ENCODE measurements at places on chromosomes 12 and 14.

- DNase-seq: no peak
Measured at GRCh38 chr12:578748-579419, 84.4 kb downstream of the NINJ2 start.

GRCh38 chr12:23555180-23555824, 394.2 kb downstream of the SOX5 start:
- no peak for DNase-seq

DNA sequence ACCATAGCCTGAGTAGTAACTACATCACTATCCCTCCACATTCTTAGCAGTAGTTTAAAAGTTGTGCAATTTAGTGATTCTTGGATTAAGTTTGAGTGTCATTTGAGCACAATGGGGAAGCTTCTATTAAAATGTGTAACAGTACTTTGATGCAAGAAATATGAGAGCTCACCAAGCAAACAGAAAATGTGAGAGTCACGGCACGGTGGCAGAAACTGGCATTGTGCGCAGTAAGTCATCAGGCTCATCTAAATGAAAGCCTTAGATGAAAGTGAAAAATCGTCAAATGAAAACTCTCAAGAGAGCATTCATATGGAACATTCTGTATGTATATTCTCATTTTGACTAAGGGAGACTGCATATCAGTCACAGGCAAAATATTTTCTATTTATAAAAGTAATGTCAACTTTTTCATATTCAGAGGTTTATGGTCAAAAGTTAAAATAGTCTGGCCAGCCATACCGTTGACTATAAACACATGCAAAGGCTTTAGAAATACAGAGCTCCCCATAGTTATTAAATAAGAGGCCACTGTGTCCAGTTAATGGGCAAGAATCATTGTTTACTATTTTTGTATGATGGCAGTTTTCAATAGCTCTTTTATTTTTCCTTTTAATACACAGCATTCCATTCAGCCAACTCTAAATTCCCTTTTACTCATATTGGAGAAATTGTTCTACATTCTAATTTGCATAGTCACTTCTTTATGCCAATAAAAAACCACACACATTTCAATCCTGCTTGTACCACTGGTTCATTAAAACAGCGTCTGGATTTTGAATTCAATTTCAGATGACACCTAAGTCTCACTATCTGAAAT, 167.9 kb downstream of the PRKD1 start:
- DNase-seq: no peak

- no peak for DNase-seq
Measured at GRCh38 chr14:31122921-31123320, 84.7 kb downstream of the HECTD1 start.

DNA sequence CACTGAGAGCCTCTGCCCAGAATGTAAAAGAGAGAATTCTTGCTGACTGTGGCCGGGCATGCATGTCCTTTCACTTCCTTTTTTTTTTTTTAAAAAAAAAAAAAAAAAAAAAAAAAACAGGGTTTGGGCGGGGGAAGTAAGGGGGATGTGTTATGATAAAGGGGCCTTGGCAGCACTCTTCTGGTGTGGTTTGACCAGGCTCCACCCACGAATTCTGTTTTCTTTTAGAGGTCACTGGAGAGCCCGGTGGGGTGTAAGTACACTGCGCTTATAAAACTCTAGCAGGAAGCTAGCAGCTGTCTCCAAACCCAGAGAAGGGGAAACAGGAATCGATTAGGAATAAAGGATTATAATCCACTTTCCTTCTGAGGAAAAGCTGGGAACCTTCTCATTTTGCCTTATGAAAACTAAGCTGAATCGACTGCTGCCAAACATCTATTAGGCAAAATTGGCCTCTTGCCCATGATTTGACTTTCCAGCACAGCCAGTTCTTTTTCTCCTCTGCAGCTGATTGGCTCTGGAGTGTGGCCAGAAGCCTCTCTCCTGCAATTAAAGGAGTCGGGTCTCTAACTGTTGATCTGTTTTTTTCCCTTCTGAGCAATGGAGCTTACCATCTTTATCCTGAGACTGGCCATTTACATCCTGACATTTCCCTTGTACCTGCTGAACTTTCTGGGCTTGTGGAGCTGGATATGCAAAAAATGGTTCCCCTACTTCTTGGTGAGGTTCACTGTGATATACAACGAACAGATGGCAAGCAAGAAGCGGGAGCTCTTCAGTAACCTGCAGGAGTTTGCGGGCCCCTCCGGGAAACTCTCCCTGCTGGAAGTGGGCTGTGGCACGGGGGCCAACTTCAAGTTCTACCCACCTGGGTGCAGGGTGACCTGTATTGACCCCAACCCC, 27.7 kb upstream of the HIGD1C start:
- peak; percentile 97 for DNase-seq

DNA sequence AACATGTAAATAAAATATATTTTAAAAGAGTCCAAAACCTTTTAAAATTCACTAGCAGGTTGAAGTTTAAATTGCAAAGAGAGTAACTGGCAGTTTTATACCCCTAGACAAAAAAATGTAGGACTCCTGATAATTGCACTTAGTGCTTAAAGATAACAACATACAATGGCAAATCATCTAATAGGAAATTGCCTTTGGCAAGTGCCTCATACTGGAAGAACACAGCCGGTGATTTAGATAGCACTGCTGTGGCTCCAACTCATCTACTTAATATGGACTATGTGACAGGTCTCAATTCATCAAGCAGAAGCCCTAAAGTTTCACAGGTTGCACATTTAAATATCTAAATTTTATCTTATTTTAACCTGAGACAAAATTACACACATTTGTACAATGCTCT, 13.4 kb downstream of the C12orf50 start:
- DNase-seq: no peak

DNA sequence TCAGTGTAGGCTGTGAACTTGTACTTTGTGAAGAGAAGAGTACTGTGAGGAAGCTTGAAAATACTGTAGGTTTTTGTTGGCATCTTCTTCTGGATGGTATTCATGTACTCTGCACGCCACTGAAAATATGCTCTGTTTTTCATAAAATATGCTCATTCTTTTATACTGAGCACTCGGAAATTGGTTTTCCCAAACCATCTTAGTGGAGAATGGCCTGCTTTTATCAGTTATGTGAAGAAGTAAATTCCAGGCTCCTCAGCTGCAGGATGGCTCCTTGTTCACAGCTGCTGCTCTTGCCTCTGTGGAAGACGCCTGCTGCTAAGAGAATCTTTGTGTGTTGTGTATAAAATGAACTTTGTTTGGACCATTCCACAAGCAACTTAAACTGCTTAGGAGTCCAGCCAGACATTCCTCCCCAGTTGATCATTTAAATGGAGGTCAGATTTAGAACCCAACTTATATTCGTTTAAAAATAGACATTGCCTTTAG, 443.5 kb upstream of the RGS6 start:
- DNase-seq: no peak

GRCh38 chr14:21455592-21455911, 371 bp downstream of the CHD8 start:
- no peak for DNase-seq

DNA sequence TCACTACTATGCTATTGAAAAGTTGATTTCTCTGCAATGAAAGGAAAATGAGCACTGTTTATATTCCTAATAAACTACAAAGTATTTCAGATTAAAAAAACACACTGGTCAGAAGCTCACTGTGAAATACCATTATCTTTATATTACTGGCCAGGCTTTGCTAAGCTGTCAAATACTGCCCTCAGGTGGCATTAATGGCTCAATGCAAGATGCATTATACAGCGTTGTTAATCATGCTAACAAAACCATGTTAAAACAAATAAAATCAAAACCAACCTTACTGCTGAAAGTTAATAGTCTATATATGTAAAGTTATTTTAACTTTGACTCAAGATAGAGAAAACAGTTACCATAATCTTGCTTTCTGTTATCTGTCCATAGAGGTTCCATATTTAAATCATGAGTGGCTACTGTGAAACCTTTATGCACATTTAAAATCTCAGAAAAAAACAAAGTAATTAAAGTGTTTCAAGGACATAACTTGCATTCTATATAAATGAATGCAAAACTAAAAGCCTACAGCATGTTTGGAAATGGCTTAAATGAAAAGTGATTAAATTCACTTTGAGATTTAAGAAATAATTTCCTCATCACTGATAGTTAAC, 121.7 kb downstream of the RALGAPA1 start:
- DNase-seq: no peak

- DNase-seq: peak; percentile 41
Measured at GRCh38 chr12:71439613-71440344, at the start of gene LGR5. Gene LGR5, plus strand, starts transcription at chr12:71439798. Its CDS starts 283 bp downstream, at chr12:71440081.

DNA sequence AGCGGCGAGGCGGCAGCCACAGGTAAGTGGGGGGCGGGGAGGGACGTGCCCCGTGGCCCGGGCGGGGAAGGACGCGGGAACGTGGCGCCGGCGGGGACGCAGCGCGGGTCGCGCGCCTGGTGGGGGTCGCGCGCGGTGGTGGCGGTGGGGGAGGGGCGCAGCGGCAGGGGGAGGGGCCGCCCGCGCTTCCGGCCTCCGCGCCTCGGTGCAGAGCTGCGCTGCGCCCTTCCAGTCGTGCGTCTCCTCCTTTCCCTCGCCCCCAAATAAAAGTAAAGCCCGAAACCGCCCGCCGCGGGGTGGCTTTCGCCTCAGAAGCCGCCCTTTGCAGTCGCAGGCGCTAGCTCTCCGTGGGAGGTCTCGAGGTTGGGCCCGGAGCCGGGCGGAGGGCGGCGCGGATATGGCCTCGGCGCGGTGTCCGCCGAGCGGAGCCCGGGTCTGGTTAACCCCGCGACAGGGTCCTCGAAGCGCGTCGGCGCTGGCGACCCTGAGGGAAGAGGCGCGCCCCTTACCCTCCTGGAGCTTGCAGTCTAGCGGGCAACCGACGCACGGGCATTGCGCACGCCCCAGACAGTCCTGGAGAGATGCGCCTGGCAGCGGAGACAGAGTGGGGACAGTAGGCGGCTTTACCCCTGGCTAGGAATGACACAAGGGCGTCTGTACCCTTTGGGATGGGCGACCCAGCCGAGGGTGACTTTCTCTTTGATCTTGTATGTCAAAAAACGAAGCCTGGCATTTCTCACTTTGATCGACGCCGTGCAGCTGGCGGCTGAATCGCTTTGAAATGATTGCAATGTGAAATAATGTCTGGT, 589 bp downstream of the ATF1 start:
- peak; percentile 87 for DNase-seq

- no peak for DNase-seq
Measured at GRCh38 chr14:71684323-71684722, 247.9 kb upstream of the RGS6 start.

All from lower leg skin (tissue), 4 donors.